Stimulated activated naive CD4-positive, alpha-beta T cell treated with Interleukin-2 at 50 U/mL for 16 hours (primary cell): ENCODE measurements at places on chromosomes 7 and 10.
A peak's percentile ranks its signal among the peaks of the same experiment; 100 is the strongest.

- DNase-seq, result no peak
These were observed 11.9 kb upstream of the ABCC2 start for GRCh38 chr10:99770408-99771045.

DNA sequence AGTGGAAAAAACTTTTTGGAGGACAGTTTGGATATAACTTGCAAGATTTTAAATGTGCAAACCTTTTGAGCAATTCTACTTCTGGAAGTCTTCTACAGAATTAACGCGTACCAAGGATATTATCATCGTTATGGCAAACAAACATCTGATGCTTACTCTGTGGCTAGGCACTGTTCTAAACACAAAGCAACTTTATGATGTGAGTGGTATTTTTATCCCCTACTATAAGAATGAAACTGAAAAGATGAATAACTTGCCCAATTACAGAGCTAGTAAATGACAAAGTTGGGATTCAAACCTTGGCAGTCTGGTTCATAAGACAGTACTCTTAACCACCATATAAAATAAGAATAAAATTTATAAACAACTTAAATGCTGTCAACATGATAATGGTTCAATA is 15.8 kb downstream of the ASZ1 start:
- no peak for DNase-seq

- DNase-seq, result no peak
These were observed 7.4 kb upstream of the TSPAN33 start for GRCh38 chr7:129136887-129137642.

- no peak for DNase-seq
These were observed 406.6 kb downstream of the GLRX3 start for GRCh38 chr10:130542761-130543160.

DNA sequence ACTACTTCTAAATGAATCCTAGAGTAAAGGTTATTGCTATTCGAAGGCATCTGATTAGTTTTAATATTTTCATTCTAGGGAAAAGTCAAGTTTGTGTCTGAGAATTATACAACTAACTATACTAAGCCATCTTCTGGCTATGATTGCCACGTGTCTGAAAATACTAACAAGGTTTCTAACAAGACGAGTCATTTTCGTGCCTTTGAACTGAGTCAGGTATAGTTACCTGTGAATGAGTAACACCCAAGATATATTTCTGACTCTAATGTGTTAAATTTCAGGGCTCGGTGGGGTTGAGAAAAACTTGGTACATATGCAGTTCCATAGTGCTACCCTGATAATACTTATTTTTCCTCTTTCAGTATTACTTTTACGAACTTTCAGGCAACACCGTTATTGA is 35.5 kb downstream of the TASOR2 start:
- DNase-seq, result no peak

DNA sequence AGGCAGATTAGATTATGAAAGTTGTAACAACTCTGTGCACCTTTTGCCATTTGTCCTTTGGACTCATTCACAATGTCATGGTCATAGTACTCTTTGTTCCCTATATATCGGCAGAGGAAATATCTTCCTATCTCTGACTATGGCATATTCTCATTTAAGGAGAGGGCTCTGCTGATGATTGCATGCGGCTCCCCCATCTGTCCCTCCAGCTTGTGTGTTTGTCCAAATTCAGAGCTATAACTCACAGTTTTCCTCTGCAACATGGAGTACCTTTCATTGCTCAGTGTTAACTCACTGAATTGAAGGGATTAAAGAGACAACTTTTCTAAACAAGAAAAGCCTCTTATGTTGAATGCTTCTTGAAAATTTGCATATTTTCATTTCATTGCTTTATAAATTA is 145.5 kb downstream of the OTUD1 start:
- DNase-seq, result no peak

GRCh38 chr10:123567984-123568739 is 98.0 kb upstream of the GPR26 start:
- DNase-seq, result no peak

GRCh38 chr7:132133501-132133900 is 442.8 kb downstream of the PLXNA4 start:
- no peak for DNase-seq

DNA sequence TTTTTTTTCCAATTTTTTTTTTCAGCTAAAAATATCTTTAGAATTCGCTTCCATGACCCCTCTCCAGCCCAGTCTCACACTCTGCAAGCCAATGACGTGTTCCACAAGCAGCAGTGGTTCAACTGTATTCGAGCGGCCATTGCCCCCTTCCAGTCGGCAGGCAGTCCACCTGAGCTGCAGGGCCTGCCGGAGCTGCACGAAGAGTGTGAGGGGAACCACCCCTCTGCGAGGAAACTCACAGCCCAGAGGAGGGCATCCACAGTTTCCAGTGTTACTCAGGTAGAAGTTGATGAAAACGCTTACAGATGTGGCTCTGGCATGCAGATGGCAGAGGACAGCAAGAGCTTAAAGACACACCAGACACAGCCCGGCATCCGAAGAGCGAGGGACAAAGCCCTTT is 42.8 kb downstream of the CALML5 start:
- DNase-seq, result no peak

GRCh38 chr10:69344591-69345252 is 66.4 kb downstream of the HK1 start:
- no peak for DNase-seq

DNA sequence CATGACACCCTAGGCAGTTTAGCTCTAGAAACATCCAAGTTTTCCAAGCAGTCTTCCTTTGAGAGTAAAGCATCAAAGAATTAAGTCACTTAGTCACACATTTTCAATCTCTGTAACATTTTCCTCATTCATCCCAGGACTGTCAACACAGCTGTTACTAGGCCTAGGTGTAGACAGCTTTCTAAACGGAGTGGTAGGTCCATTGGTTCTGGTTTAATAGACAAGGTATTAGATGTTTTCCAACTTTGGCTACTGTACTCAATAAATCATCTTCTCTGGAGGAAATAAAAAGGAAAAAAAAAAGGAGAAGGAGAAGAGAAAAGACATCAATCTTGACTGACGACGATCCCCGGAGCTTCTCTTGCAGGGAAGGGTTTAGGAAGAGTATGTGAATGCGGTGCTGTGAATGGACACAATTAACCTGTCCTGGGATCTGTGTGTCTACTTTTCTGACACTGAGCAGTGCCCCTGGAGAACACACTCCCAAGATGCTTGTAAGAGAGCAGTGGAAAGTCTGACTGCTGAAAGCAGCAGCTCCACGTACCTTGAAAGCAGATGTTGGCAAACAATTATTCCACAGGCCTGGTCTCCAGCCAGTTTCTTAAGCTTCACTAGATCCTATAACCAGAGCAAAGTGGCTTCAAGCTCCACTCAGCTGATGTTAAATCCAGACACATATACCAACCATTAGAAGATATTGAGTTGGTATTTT is 59.1 kb downstream of the CXCL12 start:
- no peak for DNase-seq

DNA sequence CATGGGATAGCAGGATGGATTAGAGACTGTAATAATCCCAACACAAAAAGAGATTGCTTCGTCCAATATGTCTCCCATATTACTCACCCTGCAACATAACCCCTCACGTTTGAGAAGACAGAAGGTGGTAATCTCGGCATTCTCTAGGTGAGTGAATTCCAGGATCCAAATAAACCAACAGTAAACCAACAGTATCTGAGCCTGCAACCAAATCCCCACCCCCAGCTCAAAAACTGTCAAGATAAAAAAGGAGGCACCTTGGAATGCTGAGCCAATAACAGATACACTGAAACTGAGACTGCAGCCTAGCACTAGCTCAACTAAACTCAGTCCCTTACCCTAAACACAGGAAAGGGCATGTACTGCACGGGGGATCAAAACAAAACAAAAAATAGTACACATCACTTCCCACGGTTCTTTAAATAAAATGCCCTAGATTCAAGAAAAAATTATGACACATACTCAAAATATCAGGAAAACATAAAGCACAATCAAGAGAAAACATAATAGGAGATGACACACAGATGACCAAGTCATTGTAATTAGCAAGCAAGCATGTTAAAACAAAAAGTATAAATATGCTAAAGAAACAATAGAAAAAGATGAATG is 28.0 kb downstream of the IPMK start:
- no peak for DNase-seq

- DNase-seq, result no peak
These were observed 44.9 kb downstream of the MCU start for GRCh38 chr10:72736828-72737220.

DNA sequence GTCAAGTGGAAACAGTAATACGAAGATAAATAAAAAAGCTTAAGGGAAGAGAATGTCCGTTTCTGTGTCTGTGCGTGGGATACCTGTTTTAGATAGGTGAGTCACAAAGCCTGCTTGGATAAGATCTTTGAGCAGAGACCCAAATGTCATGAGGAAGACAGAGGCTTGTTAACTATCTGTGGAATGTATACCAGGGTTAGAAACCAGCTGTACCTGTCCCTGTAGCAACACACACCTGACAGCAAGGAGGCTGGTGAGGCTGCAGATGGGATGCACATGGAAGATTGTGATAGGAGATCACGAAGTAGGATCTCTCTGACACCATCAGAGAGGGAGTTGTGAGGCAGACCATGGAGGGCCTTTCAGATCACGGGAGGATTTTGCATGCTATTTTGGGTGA is 105.3 kb downstream of the ARHGAP21 start:
- DNase-seq, result no peak

DNA sequence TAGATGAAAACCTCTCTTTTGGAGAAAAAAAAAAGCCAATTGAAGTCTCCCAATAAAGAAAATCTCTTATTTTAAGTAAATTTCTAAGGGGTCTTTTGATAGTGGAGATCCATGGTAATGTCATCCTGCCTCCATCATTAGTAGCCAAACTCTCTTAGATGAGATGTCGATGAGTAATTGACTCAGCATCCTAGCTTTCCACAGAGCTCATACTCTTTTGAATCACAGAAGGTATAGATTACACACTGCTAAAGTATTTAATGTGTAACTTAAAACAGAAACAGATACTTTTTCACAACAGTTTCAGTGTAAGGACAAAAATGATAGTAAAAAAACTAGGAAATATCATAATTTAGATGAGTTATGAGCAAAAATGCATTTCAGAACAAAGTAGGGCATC is 19.4 kb downstream of the MAGI2 start:
- DNase-seq, result no peak

DNA sequence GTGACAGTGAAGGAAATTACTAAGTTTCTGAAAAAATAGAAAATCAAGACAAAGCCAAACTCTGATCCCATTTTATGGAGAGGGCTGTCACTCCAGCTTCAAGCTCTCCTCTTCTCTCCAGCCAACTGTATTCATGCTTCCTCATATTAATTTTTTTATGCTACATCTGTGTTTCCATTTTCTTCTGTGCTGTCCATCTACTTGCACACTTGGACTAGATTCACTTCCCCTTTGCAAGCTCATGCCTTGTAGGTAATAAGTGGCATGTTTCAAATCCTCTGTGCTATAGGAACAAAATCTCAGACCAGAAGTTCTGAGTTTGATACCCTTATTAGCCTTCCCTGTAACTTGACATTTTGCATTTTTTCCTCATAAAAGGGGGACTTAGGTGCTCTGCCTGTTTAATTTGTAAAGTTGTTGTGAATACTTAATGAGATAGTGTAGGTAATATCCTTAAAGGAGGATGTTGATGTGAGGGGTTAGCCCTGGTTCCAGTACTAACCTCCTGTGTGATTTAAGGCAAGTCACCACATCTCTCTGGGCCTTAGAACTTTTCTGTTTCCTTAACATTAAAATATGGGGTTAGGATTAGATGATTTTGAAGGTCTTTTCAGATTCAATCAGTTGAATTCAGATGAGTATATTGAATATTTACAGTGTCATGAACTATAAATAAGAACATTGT is 358.8 kb downstream of the BBS9 start:
- DNase-seq, result no peak

DNA sequence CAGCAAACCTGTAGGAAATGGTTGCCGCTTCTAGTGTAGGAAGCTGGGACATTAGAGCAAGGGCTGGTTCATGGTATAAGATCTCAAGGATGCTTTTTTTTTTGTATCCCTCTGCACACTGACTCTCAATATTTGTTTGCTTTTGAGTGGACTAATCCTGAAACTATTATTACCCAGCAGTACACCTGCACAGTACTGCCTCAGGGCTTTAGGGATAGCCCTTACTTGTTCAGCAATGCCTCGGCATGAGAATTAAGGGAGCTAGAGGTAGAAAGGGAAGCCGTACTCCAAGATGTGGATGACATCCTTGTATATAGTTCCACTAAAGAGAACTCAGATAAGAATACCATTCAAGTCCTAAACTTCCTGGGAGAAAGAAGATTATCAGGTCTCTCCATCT is 70.5 kb downstream of the COPG2 start:
- DNase-seq, result no peak

GRCh38 chr10:14474656-14475055 is 143.9 kb upstream of the FRMD4A start:
- DNase-seq, result no peak

GRCh38 chr7:5420067-5420880 is 3.4 kb downstream of the TNRC18 start:
- no peak for DNase-seq

DNA sequence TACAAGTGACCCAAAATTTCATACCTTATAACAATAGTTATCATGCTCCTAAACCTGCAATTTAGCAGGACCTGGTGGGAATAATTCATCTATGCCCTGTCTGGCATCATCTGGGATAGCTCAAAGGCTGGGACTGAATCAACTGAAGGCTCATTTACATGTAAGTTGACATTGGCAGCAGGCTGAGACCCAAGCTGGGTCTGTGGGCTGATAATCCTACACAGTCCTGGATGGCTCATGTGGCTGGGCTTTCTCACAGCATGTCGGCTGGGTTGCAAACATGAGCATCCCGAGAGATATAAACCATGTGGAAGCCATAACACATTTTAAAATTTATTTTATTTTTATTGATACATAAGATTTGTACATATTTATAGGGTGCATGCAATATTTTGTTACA is 19.5 kb upstream of the ABCB5 start:
- DNase-seq, result no peak

GRCh38 chr7:64869912-64870562 is 33.0 kb upstream of the ZNF273 start:
- DNase-seq, result no peak

DNA sequence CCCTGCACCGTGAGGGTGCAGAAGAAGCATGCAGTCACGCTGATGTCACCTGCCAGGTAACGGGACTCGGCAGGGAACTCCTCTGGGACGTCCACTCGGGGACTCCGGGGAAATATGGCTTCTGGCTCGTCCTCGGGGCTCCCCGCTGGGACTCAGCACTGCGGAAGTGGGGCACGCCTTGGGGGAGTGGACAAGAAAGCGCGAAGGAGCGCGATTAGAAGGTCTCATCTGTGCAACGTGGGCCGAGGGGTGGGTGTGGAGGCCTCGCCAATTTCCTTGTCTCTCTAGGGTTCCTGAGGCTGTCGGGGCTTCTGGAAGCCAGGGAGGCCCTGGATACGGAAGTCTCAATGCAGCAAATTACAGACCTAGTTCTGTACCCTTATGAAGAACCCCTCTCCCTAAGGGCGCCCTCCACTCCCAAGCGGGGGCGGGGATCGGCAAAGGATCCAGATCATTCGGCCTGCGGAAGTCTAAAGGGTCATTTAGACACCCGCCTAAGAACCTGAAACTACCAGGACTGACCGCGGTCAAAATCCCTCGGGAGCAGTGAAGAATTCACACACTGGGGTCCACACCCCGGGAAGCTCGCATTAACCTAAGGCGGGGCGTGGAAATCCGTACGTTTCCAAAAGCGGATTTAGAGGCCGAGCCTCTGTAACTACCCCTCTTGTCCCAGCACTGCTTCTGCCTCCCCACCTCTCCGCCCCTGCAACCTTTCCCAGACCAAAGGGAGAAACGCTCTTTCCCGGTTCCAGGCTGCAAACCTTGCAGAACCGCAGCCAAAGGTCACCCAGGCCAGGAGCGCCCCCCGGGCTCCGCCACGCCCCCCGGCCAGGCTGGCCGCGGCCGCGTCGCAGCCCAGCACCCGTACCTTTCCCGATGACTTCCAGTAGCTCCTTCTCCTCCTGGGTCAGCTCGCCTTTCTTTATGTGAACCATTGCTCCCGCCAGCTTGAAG is 640 bp downstream of the ANKMY2 start:
- peak; percentile 52 for DNase-seq
